ENCODE measurements at places on chromosomes 7 and 10.

GRCh38 chr7:31054608-31055278, 2.6 kb downstream of the ADCYAP1R1 start:
- no peak for DNase-seq

DNA sequence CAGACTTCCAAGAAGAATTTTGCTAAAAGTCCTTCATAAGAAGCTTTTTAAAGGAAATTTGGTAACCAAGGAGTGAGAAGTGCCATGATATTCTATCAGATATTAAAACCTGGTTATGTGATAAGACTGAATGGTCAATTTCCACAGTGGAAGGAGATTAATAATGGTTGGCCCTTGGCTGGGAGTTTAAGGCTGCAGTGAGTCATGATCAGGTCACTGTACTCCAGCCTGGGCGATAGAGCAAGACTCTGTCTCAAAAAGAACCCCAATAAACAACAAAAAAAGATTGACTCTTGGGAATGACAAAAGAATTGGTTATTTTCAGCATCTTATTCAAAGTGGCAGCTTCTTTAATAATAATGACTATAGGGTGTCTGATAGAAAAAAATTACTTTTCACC, 37.2 kb downstream of the EXOC4 start:
- DNase-seq, result peak; percentile 47

DNA sequence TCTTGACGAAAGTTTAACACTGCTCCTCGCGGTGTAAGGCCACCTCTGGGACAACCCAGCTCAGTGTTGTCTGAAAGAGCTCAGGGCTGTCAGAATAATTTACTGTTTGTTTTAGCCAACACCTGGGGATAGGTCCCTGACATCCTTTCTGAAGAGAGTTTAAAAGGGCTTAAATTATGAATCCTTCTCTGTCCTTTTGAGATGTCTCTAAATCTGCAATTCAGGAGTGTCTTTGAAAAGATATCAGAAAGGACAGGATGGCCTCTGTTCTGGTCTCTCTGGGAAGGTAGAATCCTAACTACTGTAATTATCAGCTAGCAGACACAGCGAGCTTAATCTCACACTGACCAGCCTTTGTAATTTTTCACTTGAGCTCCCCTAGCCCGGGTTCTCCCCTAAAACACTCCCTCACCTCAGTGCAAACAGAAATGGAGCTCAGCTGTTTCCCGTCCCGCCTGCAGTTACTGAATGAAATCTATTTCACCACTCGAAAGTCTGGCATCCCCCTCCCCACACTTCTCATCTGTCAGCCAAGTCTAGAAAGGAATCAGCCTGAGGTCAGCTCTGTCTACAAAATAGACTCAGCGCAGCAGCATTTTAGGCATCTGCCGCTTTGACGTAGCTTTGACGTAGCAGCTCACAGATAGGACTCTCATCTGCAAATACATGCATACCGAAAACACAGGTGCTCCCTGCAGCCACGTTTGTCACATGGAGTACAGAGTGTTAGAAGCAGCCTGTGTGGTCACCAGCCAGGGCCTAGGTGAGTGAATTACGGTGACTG, 4.8 kb downstream of the DYNC2I1 start:
- DNase-seq, result no peak

GRCh38 chr7:87226495-87226894, 7.0 kb upstream of the TMEM243 start:
- no peak for DNase-seq

DNA sequence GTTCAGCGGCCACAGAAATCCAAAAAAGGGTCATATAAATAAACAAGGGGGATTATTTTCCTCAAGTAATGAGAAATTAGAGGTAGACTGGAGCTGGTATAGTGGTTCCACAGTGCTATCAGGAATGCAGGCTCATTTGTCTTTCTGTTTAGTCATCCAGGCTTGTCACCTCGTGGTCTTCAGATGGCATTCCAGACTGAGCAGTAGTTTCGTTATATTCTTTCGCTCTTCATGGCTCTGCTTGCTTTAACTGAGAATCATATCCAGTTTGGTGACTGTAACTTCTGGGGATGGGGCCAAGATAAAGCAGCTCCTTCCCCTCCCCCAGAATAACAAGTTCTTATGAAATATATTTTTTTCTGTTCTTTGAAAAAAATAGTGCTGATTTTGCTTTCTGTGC, 9.5 kb downstream of the ANKIB1 start:
- peak; percentile 97 for DNase-seq

- DNase-seq, result no peak
These were observed 26.2 kb downstream of the HIBADH start for GRCh38 chr7:27636326-27637006.

DNA sequence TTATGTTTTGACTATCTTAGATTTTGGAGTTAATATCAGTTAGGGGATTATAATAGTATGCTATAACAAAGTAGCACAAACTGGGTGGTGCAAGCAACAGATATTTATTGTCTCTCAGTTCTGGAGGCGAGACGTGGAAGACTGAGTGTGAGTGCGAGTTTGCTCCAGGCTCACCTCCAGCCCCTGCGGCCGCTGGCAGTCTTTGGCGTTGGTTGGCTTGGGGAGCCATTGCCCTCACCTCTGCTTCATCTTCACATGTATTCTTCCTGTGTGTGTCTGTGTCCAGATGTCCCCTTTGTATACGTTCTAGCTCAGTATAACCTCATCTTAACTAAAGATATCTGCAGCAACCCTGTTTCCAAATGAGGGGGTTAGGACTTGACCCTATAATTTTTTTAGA, 343.9 kb upstream of the COBL start:
- no peak for DNase-seq

DNA sequence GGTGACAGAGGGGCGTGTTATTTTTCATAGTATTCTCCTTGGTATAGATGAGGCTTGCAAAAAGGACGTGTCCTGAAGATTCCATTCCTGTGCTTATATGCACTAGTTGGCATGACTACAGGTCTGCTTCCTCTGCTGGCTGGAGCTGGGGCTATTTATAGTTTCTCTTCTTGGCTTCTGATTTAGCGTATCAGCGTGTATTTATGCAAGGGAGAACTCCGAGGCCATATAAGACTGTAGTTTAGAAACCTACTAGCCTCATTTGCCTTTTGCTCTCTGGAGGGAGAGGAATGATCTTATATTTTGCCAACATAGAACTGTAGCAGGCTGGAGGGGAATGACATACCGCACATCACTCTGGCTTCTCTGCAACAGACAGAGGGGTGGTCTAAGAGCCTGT, 39.7 kb downstream of the CACNB2 start:
- DNase-seq, result peak; percentile 81

DNA sequence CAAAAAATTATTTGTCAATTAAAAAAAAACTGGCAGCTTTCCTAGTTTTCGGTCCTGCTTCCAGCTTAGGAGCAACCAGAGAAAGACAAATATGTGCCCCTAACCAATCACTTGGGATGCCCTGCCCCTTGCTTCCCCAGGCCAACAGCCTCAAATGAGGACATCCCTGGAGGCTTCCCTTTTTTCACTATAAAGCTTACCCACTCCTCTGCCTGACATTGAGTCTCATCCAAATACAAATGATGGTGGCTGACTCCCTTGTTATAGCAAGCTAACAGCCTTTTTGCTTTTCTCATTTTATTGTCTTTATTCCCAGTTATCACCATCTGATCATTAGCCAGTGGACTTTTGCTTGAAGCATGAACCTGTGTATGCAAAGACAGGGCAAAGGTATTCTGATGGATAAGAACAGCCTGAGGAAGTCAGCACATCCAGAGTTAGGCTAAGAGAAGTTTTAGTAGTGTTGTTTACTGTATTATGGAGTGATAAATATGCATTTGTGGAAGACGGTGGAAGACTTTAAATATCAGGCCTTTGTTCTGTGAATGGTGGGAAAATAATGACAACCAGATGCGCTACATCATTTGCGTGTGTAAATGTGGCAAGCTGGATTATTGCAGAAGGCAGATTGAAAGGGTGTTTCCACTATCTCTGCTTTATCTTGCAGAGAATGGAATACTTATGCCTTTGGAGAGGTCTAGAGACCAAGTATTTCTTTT, 1.7 kb upstream of the CCM2 start:
- DNase-seq, result no peak

DNA sequence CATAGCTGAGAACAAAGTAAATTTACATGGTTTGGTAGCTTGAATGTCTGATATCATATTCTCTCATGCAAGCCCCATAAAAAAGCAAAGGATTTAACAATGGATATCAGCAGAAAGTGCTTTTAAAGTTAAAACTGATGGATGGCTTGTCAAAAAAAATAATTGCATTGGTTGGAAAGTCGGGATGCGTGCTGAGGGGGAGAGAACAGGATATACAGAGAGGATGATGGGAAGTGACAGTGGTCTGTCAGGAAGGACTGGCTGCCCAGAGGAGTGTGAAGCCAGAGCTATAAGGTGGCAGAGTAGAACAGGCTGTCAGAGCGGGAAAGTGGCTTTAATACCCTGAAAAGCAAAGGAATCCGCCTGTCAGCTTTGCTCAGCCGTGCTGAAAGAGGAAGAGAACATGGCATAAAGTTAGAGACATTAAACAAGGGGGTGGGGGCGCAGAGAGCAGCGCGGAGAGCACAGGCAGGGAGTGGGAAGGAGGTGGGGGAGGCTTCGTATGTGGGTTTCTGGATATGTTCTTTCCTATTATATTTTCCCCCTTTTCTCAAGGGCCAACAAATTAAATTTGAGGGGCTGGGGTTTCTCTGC, 493.0 kb downstream of the LRMDA start:
- DNase-seq, result no peak

- no peak for DNase-seq
These were observed 34.7 kb downstream of the TRRAP start for GRCh38 chr7:98913026-98913425.

DNA sequence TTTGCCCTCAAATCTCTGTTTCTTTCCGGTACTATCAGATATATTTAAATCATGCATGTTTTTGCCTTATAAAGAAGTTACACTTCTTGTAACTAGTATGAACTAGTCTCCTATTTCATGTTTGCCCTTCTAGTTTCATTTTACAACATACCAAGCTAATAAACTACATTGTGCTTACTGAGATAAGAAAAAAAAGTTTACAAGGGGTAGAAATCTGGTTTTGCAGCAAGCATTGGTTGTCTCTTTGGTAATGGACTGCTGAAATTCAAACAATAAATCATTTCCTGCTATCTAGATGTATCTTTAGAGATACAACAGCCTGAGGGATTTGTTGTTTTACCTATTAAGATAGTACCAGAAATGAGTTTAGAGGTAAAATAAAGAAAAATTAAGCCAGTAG, 18.8 kb downstream of the PTTG1IP2 start:
- no peak for DNase-seq

- no peak for DNase-seq
These were observed 100.1 kb downstream of the HIP1 start for GRCh38 chr7:75638594-75639070.

GRCh38 chr7:738723-739454, 11.8 kb upstream of the PRKAR1B start:
- DNase-seq, result no peak

DNA sequence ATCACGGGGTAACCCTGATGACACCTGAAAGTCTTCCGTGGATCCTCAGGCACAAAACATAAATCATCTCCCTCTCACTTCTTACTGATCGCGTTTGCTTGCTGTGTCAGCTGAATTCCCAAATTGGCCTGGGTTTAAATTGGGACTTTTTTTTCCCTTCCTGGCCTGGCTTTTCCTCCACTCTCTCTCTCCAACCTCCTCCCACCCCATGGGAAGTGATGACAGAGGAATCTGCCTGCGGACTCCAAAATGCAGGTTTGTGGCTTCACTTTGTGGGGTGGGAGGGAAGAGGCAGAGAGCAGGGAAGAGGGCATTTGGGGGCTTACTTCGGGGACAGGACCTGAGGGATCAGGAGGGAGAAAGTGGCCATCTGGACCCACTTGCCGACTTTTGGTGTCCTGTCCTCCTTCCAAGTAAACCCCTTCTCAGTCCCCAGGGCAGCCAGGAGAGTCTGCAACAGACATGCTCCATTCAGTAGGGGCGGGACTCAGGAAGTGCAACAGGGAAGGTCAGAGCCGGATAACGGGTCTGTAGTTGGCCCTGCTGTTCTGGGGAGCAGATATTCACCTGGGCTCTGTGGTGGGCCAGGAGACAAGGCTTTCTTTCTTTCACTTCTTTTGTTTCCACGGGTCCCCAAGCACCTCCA, 172.7 kb downstream of the PLXNA4 start:
- DNase-seq, result no peak

- no peak for DNase-seq
These were observed 11.2 kb upstream of the PDK4 start for GRCh38 chr7:95607561-95607960.

GRCh38 chr10:8053446-8054243, 843 bp upstream of the GATA3 start:
- DNase-seq, result peak; percentile 59

DNA sequence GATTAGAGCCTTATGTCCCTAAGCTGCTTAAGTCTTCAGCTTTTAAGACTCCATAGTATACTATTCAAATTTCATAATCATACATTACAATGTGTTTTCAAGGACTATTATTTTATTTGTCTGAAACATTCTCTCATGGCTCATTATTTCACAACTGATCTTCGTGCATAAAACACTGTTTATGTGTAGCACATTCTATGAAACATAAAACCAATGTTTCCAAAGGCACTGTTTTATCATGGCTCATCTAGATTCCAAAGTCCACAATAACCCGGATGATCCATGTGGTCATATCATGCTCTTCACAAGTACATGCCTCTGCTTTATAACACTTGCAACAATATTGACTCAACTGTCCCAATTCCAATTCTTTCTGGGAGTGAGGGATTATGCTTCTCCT, 806.1 kb downstream of the TNS3 start:
- no peak for DNase-seq

DNA sequence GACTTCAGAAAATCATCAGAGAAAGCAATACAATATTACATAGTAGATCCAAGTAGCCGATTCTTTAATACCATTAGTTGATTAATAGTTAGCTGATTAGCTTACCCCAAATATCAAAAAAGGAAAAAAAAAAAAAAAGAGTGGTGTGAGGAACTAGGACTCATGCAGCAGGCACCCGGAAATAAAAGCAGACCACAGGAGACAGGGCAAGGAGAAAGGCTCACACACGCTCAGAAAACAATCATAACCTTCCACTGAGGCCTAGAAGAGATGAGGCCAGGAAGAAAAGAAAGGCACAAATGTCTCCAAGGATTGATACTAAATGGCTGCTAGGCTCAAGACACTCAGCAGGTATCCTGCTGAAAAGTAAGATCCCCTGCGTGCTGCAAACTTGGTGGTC, 25.9 kb downstream of the TRDMT1 start:
- peak; percentile 55 for DNase-seq

- DNase-seq, result no peak
These were observed 108.7 kb downstream of the PHTF2 start for GRCh38 chr7:77907281-77907680.

Data from astrocyte (in vitro differentiated cells and primary cell).